Activated naive CD8-positive, alpha-beta T cell treated with anti-CD3 and anti-CD28 coated beads, Interleukin-2, amount 10 ng/mL, durations not matched to agents 7 days and 5 days (primary cell): ENCODE measurements at places on chromosomes 1 and 21.
A peak's percentile ranks its signal among the peaks of the same experiment; 100 is the strongest.

GRCh38 chr21:41847066-41847804 lies 31.9 kb downstream of the PRDM15 start:
- DNase-seq = no peak
- no peaks in the 10 kb centered on the region for H3K27me3 ChIP-seq
- peaks cover 5% of the 10 kb centered on the region for H3K36me3 ChIP-seq
- no peaks in the 10 kb centered on the region for H3K4me1 ChIP-seq

- DNase-seq = no peak
- H3K36me3 ChIP-seq = no peaks in the 10 kb centered on the region
- peaks cover 28% of the 10 kb centered on the region for H3K4me1 ChIP-seq
- H3K27ac ChIP-seq = peak overlapping the region; percentile 70
- H3K27me3 ChIP-seq = peaks cover 2% of the 10 kb centered on the region
- peak overlapping the region; percentile 45 for H3K4me3 ChIP-seq
These were observed 82.9 kb downstream of the FAM78B start for GRCh38 chr1:166083887-166084286.

- no peak overlapping the region for H3K4me3 ChIP-seq
- H3K27ac ChIP-seq = no peak overlapping the region
- no peak for DNase-seq
- no peaks in the 10 kb centered on the region for H3K27me3 ChIP-seq
- no peaks in the 10 kb centered on the region for H3K36me3 ChIP-seq
These were observed 508.0 kb downstream of the OMA1 start for GRCh38 chr1:58038574-58038973.

DNA sequence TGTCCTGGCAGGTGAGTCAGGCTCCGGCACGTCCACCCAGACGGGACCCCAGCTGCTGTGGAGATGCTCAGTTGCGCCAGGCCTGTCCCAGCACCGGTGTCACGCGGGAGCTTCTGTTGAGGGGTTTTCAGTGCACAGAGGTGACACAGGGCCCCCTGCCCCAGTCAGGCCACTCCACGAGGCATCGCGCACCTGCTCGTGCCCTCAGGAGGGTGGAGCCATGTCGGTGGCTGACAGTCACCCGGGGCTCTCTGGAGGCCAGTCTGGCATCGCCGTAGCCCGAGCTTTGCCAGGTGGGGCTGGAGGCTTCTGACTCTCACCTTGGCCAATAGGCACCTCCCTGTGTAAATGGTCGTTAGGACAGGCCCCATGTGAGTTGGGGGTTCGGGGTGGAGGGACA lies 11.1 kb downstream of the TMEM240 start:
- H3K27ac ChIP-seq = no peak overlapping the region
- H3K27me3 ChIP-seq = no peaks in the 10 kb centered on the region
- H3K4me3 ChIP-seq = no peak overlapping the region

DNA sequence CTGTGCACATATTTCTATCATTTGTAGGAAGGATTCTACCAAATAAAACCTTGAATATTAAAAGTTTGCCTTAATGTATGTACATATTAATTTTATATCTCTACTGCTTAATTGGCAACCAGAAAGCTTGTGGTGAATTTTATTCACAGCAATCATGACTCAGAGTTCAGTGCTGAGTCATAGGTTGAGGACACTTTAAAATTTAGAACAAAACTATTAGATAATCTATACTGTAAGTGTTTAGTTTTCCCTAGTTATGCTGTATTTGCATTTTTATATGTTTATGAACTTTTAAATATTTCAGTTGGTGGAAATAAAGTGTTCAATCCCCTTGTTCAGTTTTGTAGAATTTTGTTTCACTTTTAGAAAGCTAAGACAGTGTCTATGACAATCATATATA lies 841.5 kb downstream of the KCNT2 start:
- no peak overlapping the region for H3K4me3 ChIP-seq
- no peaks in the 10 kb centered on the region for H3K36me3 ChIP-seq
- no peaks in the 10 kb centered on the region for H3K27me3 ChIP-seq
- H3K27ac ChIP-seq = no peak overlapping the region

DNA sequence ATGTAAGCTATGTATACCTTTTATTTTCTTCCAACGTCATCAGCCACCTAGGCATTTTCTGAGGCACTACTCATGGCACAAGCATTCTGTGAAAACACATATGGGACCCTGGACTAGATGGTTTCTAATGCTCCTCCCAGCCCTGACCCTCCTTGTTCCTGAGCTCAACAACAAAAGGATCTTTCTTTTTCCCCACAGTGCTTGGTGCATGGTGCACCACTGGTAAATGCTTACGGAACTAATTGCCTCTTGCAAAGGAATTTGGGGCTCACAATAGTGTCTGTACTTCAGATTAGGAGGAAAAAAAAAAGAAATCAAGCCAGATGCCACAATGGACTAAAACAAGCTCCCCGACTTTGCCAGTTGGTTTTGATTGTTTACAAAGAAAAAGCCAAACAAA lies 390.5 kb downstream of the PLPP3 start:
- no peak for DNase-seq
- no peaks in the 10 kb centered on the region for H3K4me1 ChIP-seq
- no peaks in the 10 kb centered on the region for H3K36me3 ChIP-seq

DNA sequence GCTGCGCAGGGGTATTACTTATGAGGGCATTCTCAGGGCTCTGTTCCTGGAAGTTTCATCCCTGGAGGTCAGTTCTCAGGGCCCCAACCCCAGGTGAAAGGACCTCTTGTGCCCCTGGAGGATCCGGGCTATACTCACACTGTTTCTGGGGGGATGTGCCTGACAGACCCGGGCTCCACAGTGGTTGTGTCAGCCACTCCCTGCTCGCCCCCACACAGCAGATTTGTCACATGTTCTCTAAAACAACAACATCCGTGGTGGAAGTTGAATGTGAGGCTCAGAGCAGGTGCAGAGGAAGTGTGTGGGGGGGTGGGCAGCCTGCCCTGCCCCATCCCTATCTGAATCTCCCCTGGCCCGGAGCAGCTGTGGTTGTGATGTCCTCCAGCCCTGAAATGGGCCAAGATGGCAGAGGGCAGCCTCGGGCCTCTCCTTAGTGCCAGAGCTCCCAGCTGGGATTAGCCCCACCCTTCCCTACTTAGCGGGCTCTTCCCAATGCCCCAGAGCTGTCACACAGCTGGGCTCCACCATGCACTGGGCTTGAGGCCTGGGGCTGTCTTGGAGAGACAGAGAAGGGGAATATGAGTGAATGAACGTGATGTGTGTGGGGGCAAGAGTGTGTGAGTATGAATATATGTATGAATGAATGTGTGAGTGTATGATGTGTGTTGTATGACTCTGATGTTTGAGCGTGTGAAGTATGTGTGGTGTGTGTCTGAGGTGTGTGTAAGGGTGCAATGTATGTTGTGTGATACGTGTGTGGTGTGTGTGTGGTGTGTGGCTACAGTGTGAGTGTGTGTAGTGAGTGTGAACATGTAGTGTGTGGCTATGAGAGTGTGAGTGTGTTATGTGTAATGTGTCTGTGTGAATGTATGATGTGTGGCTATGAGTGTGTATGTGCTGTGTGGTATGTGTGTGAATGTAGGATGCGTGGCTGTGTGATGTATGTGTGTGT lies 1.5 kb upstream of the FCMR start:
- no peak overlapping the region for H3K4me3 ChIP-seq
- peaks cover 31% of the 10 kb centered on the region for H3K4me1 ChIP-seq
- no peak overlapping the region for H3K27ac ChIP-seq

DNA sequence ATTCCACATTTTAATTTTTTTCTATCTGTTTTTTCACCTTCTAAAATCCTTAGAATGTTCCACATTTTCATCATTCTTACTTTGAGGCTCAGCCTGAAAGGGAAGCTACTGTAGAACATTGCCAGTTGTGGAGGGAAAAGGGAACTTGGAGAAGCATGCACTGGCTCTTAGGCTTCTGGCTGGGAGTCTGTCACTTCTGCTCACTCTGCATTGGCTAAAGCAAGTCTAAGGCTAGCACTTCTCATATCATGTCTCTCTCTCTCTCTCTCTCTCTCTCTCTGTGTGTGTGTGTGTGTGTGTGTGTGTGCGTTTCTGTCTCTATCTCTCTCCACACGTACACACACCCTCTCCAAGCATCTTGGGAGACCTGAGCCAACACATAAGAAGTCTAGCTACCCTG lies 49.6 kb upstream of the ADAR start:
- no peak overlapping the region for H3K4me3 ChIP-seq
- no peak for DNase-seq
- no peaks in the 10 kb centered on the region for H3K4me1 ChIP-seq
- no peak overlapping the region for H3K27ac ChIP-seq
- peaks cover 3% of the 10 kb centered on the region for H3K36me3 ChIP-seq

DNA sequence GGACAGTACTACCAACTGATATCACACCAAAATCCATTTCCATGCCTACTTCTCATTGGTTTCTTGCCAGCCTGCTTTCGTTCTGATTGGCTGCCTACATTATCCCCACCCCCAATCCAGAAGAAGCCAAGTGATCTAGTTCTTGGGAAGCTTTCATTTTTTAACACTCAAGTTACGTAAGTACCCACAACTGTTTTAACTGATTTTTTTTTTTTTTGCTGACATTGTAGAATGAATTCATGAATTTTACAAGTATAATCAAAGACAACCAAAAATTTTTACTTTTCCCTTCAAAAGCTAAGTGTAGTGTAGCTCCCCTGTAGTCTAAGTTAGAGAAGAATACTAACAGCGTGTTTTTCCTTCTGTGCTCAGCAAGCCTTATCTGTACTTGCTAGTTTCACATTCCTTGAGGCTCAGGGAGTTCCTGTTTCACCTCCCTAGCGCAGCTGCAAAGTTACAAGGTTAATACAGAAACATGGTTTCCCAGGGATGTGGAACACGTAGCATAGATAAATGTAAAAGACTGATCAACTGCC lies at the start of gene SLC9C2:
Gene SLC9C2, minus strand, starts transcription at position 17 of the 536 bp plus-strand sequence. CDS start 1,296 bp downstream, outside the sequence.
- H3K4me3 ChIP-seq = no peak within 1 kb of the TSS
- H3K27me3 ChIP-seq = peaks cover 10% of the 10 kb centered on the region
- peaks cover 4% of the 10 kb centered on the region for H3K4me1 ChIP-seq
- no peak for DNase-seq
- H3K27ac ChIP-seq = no peak within 1 kb of the TSS
